Pancreas (tissue), 10 donors: ENCODE measurements at places on chromosomes 11 and 22.

GRCh38 chr22:31637447-31637890 lies 24.5 kb downstream of the PISD start:
- DNase-seq = no peak

GRCh38 chr11:28505232-28505631 lies 397.0 kb downstream of the METTL15 start:
- DNase-seq = no peak

- no peak for DNase-seq
Measured at GRCh38 chr11:112221274-112221835, 4.9 kb upstream of the PTS start.

DNA sequence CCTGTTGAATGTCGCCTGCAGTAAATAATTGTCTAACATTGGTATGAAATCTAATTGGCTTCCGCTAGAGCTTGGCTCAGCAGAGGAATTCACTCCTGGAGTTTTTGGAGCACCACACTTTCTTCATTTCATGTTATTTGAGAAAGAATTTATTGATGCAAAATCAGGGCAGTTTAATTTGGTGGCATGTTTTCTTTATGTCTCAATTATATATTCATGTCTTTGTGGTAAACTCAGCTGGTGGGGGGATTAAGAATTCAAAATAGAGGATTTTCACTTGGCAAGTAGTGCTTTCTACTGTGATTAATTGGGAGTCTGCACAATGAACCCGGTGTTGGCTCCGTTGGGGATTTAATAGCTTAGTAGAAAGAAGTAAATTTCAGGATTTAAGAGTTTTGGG lies 784.4 kb downstream of the NTM start:
- no peak for DNase-seq

DNA sequence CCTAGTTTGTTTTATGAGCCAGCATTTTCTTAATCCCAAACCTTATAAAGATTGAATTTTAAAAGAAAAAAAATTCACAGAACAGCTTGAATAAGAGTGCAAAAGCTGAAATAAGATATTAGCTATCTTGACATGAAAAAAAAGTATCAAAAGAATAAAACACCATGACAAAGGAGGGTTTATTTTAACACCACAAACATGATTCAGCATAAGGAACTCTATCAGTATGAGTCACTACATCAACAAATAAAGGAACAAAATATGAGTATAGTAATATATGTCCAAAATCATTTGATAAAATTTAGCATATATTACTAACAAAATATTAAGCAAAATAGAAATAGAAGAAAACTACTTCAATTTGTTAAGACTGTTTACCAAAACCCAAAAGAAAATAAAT lies 9.6 kb upstream of the LMO1 start:
- DNase-seq = no peak

- no peak for DNase-seq
Measured at GRCh38 chr11:36069576-36070212, 125.8 kb downstream of the LDLRAD3 start.

- DNase-seq = no peak
Measured at GRCh38 chr11:121463689-121464335, 11.0 kb upstream of the SORL1-AS1 start.

DNA sequence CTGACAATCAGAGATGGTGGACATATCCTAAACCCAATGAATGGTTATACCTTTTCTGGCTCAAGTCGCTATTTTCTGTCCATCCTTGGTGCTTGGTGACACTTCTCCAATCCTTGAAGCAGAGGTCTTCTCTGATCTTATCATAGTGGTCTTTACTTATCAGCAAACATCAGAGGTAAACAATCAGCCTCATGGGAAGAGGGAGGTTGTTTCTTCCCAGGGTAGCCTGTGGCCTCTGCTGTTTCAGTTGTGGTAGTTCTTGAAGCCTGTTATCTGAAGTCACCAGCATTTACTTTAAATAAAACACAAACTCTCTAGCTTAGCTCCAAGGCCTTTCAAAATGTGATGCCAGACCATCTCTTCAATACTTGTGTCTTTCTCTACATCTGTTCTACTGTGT lies 66.7 kb downstream of the RRM1 start:
- DNase-seq = no peak

GRCh38 chr11:92867913-92868619 lies 101.4 kb upstream of the MTNR1B start:
- no peak for DNase-seq

DNA sequence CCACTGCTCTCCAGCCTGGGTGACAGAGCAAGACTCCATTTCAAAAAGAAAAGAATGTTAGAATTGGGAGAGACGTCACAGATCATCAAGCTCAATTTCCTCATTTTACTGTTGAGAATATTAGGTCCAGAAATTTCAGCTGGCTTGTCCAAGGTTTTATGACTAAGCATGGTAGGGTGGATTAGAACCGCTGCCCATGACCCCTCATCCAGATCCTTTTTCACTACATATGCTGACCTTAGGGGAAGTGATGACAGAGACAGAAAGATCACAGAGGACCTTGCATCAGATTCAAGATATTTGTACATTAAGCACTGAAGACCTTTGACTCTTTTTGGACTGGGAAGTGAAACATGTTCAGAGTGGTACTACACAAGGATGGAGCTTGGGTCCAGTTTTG lies 134.5 kb downstream of the ADAMTS15 start:
- DNase-seq = no peak

GRCh38 chr11:65764434-65764833 lies 16.3 kb downstream of the AP5B1 start:
- DNase-seq = no peak

GRCh38 chr11:75800728-75801361 lies 14.2 kb upstream of the UVRAG start:
- no peak for DNase-seq

DNA sequence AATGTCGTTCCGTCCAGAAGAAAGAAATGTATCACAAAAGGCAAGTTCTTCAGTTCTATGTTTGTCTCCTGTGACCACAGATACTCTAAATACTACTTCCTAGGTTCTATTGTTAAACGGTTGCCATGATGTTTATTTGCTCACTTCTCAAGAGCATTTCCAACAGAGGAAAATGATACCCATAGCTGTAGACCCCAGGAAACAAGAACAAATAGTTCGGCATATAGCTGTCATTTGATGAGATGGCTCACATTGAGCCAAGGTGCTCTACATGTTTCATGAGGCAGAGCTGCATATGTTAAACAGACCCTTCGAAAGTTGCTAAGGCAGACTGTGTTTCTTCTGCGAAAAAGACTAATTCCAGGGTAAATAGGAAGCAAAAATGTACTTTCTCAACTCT lies 15.4 kb upstream of the ANGPTL5 start:
- DNase-seq = no peak

DNA sequence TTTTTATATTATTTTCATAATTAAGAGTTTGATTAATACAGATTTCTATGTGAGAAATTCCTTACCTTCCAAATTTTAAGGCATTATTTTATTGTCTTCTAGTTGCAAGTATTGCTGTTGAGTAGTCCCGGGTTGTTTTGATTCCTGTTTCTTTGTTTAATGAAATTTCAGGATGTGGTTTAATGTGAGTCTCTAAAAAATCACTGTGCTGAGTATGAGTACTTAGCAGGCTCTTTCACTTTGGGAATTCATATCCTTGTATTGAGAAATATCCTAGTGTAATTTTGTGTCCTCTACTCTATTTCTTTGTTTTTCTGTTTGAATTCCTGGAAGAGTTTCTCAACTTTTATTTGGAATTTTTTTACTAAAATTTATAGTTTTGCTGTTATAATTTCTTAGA lies 113.2 kb downstream of the TMEM135 start:
- DNase-seq = no peak

- peak; percentile 6 for DNase-seq
Measured at GRCh38 chr11:127345819-127346459, 345.4 kb upstream of the KIRREL3 start.

DNA sequence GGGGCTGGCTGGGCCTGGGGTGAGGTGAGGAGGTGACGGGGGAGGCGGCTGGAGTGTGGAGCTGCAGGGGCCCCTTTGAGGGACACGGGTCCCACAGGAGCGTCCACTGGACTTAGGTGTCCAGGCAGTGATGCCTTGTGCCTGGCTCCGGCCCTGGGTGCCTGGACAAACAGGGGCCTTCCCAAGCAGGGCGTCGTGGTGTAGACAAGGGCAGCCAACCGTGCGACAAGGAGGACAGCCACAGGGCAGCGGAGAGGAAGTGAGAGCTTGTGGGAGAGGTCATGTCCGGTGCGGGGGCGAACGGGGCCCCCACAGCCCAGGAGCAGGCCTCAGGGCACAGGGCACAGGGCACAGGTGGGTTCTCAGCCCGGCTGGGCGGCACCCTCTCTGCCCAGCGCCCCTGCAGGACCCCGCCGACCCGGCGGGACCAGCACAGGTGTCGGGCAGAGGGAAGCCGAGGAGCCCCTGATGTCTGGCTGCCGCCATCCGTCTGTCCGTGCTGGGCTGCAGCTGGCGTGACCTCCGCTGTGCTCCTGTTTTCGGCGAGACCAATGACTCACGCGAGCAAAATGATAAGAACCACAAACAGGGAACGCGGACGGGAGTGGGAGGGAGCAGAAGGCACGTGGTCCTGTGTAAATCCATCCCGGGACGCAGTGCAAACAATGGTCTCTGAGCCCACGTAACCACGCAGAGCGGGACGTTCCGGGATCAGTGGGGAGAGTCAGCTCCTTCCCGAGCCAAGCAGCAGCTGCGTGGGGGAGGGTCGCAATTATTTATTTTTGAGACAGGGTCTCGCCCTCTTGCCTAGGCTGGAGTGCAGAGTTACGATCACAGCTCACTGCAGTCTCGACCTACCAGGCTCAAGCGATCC lies 49.1 kb upstream of the A4GALT start:
- peak; percentile 74 for DNase-seq

GRCh38 chr11:113629562-113629961 lies 76.5 kb downstream of the TMPRSS5 start:
- DNase-seq = no peak

- DNase-seq = no peak
Measured at GRCh38 chr22:50684986-50685385, 12.4 kb downstream of the SHANK3 start.

- DNase-seq = no peak
Measured at GRCh38 chr11:8363921-8364320, 100.2 kb upstream of the LMO1 start.
